Type B pancreatic cell (in vitro differentiated cells): ENCODE measurements at places on chromosomes 16 and 17. TPM values are rescaled to one million over a fixed set of nuclear protein-coding genes. Genes with fewer than 3 reads are reported as not detected.

- peak within 1 kb of the TSS; percentile 80 for H3K27ac ChIP-seq
- H3K4me1 ChIP-seq, result no peaks in the 10 kb centered on the region
- no peaks in the 10 kb centered on the region for H3K36me3 ChIP-seq
- no peak for DNase-seq
- H3K4me3 ChIP-seq, result peak within 1 kb of the TSS; percentile 81
- peaks cover 47% of the 10 kb centered on the region for H3K27me3 ChIP-seq
Measured at GRCh38 chr17:43780135-43780534, at the start of gene CFAP97D1. Gene CFAP97D1 (plus strand): TSS chr17:43780435. CDS start chr17:43780463, 28 bp downstream.

DNA sequence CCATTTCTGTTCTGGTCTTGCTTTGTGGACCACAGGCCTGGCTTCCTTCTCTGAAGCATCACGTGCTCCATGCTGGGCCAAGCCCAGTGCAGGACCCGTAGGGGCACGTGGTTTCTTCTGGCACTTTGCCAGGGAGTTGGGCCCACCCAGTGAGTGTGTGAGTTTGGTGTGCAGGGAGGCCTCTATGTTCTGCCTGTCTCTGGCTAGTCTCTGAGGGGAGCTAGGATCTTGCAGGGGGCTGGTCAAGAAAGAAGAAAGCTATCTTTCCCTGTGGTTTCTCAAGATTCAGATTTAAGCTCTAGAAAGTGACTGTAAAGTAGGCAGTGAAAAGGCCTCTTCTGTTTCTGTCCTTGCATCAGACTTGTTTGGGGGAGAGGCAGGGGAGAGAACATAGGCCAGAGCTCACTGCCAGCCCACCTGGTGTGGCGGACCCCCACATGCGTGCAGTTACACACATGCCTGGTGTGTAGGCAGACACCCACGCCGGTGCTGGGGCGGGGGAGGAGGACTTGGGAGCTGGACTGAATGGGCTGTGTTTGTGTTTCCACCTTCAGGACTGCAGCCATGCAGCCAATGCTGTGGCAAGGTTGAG lies 11.8 kb downstream of the LASP1 start:
- H3K27me3 ChIP-seq, result no peaks in the 10 kb centered on the region
- DNase-seq, result peak; percentile 85
- peaks cover 29% of the 10 kb centered on the region for H3K36me3 ChIP-seq
- H3K27ac ChIP-seq, result peak overlapping the region; percentile 93

- H3K4me1 ChIP-seq, result peaks cover 15% of the 10 kb centered on the region
- H3K27ac ChIP-seq, result no peak overlapping the region
- H3K4me3 ChIP-seq, result no peak overlapping the region
- H3K36me3 ChIP-seq, result peaks cover 51% of the 10 kb centered on the region
- no peak for DNase-seq
Measured at GRCh38 chr17:76046064-76046463, 19.0 kb upstream of the EVPL start.

The TCAP gene
- total RNA-seq, result 1.5 and 2.4 TPM in 2 replicates

The NXPH3 gene
- total RNA-seq, result 0.45 and 0.46 TPM in 2 replicates

The PRR29 gene
- 0.45 and 4.2 TPM in 2 replicates for total RNA-seq

The CLEC19A gene
- total RNA-seq, result not detected in 2 replicates

The AKTIP gene
- total RNA-seq, result 35.4 and 84.8 TPM in 2 replicates
